ENCODE measurements at places on chromosomes 11 and 22.

- no peak for DNase-seq
Measured at GRCh38 chr11:5242933-5243815, 6.5 kb downstream of the HBG1 start.

DNA sequence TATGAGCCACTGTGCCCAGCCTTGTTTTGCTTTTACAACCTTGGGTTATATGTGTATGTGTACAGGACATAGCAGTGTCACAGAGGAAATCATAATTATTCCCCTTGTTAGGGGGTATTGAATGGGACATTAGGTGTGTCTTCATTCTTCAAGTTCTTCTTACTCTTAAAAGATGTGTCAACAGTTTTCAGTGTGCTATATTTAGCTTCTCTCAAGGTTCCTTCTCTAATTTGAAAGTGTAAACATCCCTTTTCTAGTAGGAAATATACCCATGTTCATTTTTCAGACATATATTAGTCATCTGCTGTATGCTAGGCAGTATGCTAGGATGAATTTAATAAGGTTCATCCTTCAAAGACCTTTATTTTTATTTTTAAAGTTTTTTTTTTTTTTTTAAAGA, 17.1 kb downstream of the PCF11 start:
- no peak for DNase-seq

DNA sequence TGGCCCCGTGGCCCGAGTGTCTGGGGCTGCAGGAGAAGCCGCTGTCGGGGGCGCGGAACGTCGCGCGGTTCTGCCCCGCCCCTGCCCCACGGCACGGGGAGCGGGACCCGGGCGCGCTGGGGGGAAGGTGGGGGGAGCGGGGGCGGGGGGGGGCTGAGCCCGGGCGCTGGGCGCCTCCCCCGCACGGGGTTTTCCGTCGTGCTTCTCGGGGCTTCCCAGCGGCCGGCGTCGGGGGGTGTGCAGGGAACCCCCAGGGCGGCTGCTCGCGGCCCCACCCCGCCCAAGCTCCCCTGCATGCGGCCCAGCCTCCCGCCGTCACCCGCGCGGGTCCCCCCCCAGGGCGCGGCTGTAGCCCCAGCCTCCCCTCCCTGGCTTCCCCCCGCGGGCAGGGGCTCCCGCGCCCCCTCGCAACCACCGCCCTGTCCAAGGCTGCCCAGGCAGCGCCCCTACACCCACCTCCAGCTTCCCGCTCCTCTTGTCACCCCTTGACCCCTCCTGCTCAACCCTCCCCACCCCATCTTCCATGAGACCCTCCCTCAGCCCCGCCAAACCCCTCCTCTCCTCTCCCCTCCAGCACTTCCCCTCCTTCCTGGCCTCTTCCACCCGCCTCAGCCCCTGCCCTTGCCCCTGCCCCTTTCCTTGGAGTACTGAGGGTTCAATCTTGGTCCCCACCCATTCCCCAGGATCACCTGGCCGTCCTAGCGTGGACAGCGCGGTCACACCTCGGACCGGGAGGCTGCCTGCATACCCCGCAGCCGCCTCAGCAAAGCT, 1.7 kb downstream of the IL17REL start:
- DNase-seq: peak; percentile 82

DNA sequence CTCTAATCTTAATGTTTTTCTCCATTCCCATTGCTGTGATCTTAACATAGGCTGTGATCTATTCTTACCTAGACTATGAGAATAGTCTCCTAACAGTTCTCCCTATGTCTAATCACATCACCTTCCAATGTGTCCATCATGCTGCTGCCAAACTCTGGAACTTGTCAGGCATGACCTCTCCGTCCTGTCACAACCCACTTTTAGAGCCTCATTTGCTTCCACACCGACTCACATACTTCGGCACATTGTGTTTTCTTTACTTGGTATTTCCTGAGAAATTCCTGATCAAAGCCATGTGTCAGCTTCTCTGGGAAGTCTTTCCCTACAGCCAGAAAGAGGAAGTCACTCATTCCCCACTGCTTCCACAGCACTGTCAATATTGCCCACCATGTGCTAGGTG, 40.5 kb upstream of the BIRC3 start:
- DNase-seq: no peak

DNA sequence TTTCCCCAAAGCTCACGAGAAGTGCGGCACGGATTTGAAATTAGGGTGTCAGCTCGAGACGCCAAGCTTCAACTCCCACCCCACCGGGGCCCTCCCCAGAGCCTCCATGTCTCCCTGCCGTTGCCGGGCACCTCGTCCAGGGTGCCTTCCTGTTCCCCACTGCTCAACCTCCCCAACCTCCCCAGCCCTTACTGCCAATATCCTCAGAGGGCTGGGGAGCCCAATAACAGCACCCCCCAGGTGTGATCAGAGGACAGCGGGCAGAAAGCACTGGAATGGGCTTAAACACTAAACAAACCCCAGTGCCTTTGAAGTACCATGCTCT, 1336.4 kb downstream of the TBC1D22A start:
- DNase-seq: no peak

- DNase-seq: no peak
Measured at GRCh38 chr11:77593883-77594282, 4.1 kb downstream of the AQP11 start.

DNA sequence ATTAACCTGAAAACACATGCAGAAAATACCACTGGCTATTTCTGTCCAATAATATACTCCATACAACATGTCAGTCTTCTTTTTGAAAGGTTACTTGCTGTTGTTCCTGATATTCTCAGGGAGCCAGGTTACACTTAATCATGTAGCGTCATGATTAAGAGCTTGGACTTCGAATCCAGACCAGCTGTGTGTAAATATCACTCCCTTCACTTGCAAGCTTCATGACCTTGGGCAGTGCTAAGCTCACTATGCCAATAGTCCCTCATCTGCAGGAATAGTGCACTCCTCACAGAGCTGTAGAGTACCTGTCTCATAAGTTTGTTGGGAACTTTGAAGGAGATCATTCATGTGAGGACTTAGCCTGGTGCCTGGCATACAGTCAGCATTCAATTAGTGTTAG, 1.9 kb downstream of the HTR3B start:
- no peak for DNase-seq

GRCh38 chr11:76033699-76034098, 172.6 kb downstream of the WNT11 start:
- no peak for DNase-seq

GRCh38 chr22:50704510-50705218, 32.0 kb downstream of the SHANK3 start:
- no peak for DNase-seq

DNA sequence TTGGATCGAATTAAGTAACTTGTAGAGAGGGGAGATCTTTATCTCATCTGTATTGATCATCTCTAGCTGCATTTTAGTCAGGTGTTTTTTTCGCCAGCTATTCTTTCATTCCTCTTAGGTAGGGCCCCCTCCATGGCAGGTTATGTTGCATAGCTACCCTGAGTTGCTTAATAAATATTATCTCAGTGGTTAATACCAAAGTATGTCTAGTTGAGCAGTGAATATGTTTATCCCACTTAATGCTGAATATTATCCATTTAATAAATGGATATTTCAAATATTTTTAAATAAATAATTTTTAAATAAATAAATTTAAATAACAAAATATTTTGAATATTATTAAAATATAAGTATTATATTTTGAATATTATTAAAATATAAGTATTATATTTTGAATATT, 9.6 kb downstream of the PRRG4 start:
- no peak for DNase-seq

- peak; percentile 9 for DNase-seq
Measured at GRCh38 chr11:55697817-55698216, 35.8 kb downstream of the OR4C6 start.

GRCh38 chr11:131246663-131247062, 123.8 kb upstream of the NTM start:
- no peak for DNase-seq

DNA sequence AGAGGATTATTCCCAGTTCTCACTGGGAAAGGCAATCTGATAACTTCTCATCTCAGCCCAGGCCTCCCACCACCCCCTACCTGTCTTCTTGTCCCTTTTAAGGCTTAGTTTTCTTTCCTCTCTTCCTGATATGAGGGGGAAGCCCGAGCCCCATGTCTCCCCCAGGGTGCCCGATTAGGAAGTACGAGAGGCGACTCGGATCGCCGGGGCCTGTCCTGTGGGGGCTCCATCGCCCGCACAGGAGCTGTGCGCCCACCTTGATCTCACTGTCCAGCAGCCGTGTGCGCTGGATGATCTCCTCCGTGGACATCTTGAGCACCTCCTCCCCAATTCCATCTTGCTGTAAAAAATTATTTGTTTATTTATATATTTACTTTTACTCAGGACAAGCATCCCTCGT, 628 bp downstream of the PSMC3 start:
- no peak for DNase-seq

DNA sequence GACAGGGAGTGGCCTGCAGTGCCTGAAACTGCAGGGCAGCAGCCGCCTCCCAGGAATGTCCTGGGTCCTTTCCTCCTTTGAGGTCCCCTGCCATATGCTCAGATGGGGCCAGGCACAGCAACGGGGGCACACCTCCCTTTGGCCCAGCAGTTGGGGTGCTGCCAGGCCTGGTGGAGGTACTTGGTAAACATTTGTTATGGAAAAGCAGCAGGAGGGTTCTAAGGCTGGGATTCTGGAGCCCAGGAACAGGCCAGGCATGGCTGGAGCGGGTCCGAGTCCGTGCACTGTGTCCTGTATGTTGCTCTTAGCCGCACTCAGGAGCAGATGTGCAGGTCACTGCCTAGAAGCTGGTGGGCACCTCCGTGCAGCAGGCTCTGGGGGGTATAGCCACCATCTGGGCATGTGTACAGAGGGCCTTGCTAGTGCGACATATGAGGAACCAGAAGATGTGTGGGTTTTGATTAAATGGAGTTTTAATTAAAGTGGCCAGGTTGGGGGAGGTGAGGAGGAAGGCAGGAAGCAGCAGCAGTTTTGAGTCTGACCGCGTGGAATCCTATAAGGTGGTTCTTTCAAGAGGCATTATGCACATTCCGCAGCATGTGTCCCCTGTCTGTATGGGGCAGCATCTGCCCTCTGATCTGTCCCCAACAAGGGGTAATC, 1.5 kb downstream of the ADORA2A start:
- no peak for DNase-seq

DNA sequence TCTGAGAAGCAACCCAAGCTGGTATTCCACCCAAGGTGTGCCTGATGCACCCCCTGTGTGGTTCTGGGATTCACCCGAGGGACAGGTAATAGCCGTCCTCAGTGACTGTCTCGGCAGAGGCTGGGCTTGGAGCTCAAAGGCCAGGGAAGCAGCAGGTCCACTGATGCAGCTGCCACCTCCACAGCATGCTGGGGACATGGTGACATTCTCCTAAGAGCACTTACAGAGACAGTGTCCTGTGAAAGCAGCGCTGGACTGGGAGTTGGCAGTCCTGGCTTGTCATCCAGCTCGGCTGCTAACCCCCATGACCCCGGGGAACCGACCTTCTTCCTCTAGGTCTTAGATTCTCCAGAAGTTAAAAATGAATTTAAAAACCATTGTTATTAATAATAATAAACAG, 72.8 kb downstream of the RPUSD4 start:
- DNase-seq: no peak
